ENCODE measurements at places on chromosomes 7 and 10.

DNA sequence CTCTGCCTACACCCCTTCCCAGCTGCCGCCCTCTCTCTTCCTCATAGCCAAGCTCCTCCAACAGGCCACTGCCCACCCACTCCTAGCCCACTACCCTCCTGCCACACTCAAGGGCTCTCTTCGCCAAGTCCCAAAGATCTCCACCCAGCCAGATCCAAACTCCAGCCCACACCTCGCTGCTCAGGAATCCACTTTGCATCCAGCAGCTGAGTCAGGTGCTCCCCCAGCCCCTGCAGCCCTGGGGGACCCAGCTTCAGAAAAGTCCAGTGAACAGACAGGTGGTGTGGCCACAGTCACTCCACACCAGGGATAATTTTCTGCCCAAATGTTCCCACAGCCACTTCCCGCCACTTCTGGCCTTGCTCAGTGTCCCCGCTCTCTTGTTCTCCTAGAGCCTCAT is 10.9 kb downstream of the OGDHL start:
- no peak overlapping the region for H3K4me3 ChIP-seq
- no peak for DNase-seq
- H3K27me3 ChIP-seq, result no peaks in the 10 kb centered on the region
- H3K36me3 ChIP-seq, result no peaks in the 10 kb centered on the region

GRCh38 chr7:139777133-139777891 is 486 bp downstream of the HIPK2 start:
- peak overlapping the region; percentile 97 for H3K4me3 ChIP-seq
- H3K4me1 ChIP-seq, result peaks cover 24% of the 10 kb centered on the region
- H3K27me3 ChIP-seq, result no peaks in the 10 kb centered on the region
- H3K27ac ChIP-seq, result peak overlapping the region; percentile 95

GRCh38 chr7:55432939-55433784 is 68.0 kb downstream of the LANCL2 start:
- no peak for DNase-seq
- H3K36me3 ChIP-seq, result no peaks in the 10 kb centered on the region
- no peak overlapping the region for H3K27ac ChIP-seq
- no peaks in the 10 kb centered on the region for H3K4me1 ChIP-seq
- no peak overlapping the region for H3K4me3 ChIP-seq
- H3K27me3 ChIP-seq, result no peaks in the 10 kb centered on the region

DNA sequence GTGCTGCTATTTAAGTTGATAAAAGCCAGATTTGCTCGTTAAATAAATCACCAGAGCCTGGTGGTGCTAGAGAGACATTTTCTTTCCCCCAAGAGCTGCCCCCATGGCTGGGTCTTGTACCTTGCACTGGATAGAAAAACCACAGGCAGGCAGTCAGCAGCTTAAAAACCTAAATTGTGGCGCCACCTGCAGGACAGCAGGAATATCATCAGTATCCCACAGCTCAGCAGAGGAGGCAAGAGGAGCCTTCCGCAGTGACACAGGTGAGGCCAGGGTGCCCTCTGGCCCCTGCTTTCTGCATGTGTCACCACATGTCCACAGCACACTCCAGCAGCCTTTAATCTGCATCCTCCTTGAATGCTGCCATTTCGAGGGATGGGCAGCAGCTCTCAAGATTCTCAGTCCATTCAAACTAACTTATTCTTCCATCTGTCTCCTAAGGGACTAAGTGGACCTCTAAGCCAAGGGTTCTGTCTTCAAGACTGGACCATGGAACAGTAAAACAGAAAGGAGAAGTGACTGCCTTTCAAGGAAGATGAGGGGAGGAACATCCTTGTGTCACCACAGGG is 4.5 kb upstream of the PLXNA4 start:
- H3K27me3 ChIP-seq, result peaks cover 33% of the 10 kb centered on the region
- no peaks in the 10 kb centered on the region for H3K4me1 ChIP-seq
- H3K27ac ChIP-seq, result no peak overlapping the region
- no peak for DNase-seq

DNA sequence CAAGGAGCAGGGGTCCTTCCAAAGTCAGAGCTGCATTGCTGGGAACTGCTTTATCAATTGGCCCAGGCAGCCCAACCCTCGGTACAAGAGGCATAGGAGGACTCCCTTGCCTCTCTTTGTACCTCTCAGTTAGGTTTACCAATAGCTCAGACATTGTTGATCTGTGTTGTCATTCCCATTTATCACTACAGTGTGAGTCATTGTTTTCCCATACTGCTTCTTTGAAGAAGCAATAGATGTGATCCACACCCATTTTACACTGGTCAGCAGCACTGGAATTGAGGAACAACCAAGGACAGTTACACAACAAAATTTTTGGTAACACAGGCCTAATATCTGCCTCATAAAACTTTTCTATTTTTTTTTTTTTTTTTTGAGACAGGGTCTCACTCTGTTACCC is 307.2 kb downstream of the SNX13 start:
- no peaks in the 10 kb centered on the region for H3K27me3 ChIP-seq
- H3K27ac ChIP-seq, result no peak overlapping the region
- H3K4me3 ChIP-seq, result no peak overlapping the region

All from RWPE2 (cell line).